ENCODE measurements at places on chromosomes 12 and 14.

- no peak for DNase-seq
Measured at GRCh38 chr14:22149058-22149457, 440.0 kb downstream of the DAD1 start.

DNA sequence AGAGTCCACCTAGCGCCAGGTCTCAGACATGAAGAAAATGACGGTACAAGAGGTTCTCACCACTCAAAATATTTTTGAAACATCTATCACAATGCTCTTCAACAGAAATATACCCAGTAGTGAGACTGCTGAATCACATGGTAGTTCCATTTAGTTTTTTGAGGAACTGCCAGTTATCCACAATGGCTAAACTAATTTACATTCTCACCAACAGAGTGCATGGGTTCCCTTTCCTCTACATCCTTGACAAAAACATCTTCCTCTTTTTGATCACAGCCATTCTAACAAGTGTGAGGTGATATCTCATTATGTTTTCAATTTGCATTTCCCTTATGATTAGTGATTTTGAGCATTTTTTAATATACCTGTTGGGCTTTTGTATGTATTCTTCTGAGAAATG, 5.7 kb upstream of the GPR65 start:
- no peak for DNase-seq

DNA sequence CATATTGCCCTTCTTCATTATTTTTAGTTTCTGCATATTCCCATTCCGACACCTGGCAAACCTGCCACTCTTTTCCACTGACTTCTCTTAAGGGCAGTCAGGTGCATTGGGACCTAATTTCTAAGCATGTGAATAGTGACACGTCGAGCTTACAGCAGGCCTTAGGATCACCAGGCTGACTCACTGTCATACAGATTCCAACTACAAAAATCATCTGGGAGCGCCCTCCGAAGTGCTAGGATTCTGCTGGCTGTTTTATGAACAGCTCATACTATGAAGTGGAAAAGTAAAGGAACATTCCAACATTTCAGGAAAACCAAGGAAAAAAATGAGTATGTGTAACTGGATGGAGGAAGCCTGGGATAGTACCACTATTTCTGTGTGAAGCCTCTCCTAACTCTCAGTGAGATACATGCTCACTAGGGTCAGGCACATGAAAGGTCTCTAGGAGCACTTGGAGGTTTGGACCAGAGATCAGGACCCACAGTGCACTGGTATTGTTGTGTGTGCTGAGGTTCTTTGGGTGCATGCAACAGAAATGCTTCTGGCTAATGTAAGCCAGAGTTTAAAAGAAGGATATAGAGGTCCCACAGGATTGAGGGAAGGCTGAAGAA, 257.4 kb downstream of the ZFP36L1 start:
- DNase-seq = no peak

- DNase-seq = no peak
Measured at GRCh38 chr14:101313268-101313667, 248.0 kb upstream of the DIO3 start.

DNA sequence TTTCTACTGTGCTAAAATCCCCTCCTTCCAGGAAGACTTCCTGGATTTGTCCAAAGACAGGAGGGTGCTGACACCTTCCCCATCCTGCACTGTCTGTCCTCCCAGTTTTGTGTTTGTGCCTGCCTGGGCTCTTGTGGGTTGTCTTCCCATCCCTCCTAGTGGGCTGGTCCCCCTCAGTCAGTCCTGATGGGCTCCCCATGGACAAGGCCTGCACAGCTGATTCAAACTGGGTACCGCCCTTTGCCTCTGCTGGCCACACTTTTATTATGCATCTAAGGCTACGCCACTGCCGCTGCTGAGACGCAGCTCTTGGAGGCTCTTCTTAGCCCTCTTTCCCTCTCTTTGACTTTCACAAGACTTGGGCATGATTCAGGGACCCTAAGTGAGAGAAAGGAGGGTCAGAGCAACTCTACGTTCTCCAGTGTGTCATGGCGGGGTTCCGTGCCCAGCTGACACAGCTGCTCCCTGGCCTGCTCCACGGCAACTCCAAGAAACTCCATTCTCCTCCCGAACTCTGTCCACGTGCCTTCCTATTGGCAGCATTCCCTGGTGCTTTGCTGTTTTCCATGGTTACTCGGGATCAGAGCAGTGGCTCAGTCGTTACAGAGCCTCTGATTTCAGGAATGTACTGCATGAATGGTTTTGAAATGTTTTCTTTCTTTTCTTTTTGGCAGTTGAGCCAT, 3.8 kb upstream of the KRT85 start:
- DNase-seq = no peak

GRCh38 chr14:99586054-99586760, 17.8 kb downstream of the CCDC85C start:
- DNase-seq = no peak

DNA sequence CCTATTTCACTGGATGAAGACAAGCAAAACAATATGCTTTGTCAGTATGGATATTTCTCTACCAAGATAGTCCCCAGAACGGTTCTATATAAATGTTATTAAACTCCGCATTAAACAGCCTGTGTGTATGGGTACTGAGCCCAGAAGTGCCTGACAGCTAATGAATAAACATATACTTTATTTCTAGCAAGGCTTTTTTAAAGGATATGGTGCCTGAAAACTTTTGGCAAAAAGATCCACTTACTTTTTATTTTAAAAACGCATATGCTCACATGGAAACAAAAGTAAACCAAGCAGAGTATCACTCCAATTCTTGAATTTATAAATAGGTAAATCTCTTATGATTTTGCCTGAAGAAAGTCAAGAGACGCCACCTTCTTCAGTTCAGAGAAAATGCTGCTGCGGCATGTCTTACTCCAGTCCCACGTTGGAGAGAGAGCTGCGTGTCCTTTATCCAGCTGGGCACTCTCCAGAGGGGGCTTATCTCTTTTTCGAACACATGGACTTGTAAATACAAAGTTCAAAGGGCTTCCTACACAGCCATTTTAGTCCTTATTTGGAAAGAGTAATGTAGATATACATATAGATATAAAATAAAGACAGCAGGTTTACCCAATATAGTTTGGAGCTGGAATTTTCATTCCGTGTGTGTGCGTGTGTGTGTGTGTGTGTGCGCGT, 264.2 kb downstream of the ADAMTS20 start:
- no peak for DNase-seq

DNA sequence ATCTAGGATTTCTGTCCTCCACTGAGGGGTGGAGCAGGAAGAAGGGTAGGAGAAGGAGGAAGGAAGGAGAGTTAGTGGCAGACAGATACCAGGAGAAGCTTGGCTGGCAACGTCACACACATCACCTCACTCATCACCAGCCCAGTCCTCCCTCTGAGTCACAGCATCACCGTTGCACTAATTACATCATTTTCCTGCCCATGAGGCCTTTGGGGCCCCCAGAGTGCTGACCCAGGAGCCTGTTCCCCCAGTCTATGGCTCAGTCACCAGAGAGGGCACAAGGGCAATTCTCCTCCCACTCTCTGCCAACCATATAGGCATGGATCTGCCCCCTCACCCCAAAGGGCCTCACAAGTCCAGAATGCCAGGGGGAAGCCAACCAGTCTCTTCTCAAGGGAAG, 4.6 kb downstream of the RND1 start:
- no peak for DNase-seq

- no peak for DNase-seq
Measured at GRCh38 chr14:80494769-80495168, 283.5 kb upstream of the DIO2 start.

GRCh38 chr12:127223731-127224130, 1043.2 kb upstream of the TMEM132C start:
- DNase-seq = no peak

GRCh38 chr12:39490500-39491282, 47.8 kb upstream of the KIF21A start:
- DNase-seq = no peak

DNA sequence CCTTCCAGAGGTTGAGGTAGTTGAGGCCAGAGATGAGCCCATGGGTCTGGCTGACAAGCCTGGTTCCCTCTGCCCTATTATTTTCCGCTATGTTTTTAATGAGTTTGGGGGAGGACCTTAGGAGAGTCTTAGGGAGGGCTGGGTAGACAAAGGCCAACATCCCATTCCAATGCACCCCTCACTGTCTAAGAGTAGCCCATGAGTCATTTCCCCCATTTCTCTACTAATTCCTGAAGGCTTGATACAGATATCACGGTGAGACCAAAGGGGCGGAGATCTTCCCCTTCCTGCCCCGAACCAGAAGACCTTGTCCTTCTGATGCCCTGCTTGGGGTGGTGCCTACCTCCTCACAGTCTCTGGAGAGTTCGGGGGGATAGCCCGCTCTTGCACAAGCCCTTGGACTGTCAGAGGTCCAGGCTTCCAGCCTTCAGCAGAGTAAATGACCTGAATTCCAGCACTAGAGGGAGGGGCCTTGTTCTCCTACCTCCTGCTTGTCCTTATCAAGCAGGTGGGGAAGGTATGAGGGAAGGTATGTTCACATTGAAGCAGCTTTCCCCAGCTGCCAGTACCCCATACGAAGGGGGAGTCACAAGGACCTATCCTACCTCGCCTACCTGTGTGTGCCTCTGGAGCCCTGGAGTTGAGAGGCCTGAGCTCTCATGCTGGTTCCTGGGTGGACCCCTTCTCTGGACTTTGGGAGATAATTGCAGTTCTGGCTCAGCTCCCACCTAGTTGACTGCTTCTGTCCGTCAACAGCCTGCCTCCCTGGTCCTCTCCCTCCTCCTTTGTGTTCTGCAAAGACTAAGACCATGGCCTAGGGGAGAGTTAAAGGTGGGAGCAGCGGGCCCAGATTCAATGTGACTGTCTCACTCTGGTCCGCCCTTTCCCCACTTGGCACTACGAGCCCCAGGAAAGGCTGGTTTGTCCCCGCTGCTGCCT, 3.7 kb downstream of the PSMB11 start:
- no peak for DNase-seq

- DNase-seq = no peak
Measured at GRCh38 chr14:34710006-34710405, 4.4 kb downstream of the CFL2 start.

GRCh38 chr14:86780876-86781510, 1212.0 kb downstream of the GALC start:
- DNase-seq = no peak

GRCh38 chr14:98503086-98503815, 768.7 kb downstream of the BCL11B start:
- no peak for DNase-seq

DNA sequence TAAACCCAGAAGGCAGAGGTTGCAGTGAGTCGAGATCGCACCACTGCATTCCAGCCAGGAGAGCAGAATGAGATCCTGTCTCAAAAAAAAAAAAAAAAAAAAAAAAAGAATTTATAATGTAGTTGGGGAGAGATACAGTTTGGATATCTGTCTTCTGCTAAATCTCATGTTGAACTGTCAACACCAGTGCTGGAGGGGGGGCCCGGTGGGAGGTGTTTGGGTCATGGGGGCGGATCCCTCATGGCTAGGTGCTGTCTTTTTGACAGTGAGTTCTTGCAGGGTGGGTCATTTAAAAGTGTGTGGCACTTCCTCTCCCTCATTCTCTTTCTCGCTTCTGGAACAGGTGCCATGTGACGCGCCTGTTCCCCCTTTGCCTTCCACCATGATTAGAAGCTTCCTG, 32.8 kb downstream of the CLIP1 start:
- no peak for DNase-seq

DNA sequence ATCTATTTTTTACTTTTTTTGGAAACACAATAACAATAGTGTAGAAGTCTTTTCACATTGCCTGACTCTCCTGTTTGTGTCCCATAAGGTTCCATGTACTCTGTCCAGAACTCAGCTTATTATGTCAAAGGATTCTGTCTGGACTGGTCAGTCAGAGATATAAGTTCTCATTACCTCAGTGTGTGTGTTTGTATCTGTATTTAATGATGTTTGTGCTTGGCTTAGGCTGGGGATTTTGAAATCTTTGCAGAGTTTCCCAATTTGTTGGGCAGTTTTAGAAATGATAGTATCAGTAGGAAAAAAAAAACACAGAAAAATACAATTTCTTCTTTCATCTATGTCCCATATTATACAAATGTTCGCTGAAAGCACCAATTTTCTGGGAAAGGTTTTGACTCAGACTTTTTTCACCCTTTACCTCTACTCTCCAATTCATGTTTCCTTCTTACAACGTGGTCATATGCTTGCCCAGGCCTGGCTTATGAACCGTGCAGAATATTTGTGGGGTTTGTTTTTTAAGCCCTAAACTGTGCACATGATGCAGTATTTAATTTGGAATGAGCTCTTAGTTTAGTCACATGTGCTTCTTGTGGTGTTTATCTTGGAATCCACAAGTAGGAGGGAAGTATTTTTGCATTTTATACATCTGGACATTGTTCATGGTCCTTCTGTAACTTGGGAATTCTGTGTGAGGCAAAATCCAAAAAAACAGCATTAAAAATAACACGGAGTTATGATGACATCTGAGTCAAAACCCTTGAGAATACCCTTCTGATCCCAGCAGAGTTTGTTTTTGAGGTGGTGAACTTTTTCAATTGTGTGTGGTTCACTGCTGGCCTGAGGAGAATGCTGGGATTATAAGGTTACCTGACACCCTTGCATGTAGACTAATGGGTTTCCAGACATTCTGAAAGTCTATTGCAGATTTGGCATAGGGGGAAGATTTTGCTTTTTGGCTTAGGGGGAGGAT, 121.2 kb downstream of the RAD51B start:
- no peak for DNase-seq

DNA sequence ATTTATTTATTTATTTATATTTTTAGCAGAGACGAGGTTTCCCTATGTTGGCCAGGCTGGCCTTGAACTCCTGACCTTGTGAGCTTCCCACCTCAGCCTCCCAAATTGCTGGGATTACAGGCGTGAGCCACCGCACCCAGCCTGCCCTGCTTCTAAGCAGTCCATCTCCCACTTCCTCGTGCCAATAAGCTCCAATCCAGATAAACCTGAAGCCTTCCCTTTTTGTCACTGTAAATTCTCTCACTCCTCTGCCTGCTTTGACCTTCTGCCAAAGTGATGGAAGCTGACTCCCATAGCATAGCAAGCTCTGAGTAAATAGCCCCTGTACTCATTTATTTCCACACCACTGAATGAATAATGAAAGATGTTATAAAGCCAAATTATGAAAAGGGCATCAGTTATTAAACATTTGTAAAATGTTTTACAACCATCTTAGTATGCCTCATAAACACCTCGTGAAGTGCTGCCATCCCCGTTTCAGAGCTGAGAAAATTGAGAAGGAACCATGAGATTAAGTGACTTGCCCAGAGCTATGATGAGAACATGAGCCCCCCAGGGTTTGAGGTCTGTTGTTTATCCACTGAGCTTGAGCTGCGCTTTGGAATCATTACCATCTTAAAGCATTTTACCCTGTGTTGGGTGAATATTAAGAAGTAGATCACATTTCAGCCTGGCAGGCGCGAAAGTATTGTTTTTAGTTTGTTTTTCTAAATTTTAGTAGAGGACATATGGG, 30.4 kb downstream of the MANSC1 start:
- no peak for DNase-seq

- DNase-seq = no peak
Measured at GRCh38 chr14:55103005-55103640, 25.9 kb upstream of the LGALS3 start.

GRCh38 chr12:132033627-132034026, 83.9 kb downstream of the EP400 start:
- no peak for DNase-seq

- DNase-seq = no peak
Measured at GRCh38 chr12:104155711-104156555, 17.9 kb upstream of the NFYB start.

GRCh38 chr14:55153951-55154350, 24.9 kb downstream of the LGALS3 start:
- no peak for DNase-seq
